ENCODE measurements at places on chromosomes 6 and 20.

GRCh38 chr6:134340179-134340975, 22.5 kb upstream of the SGK1 start:
- H3K4me1 ChIP-seq, result no peaks in the 10 kb centered on the region
- no peak for DNase-seq
- H3K4me3 ChIP-seq, result no peak overlapping the region

DNA sequence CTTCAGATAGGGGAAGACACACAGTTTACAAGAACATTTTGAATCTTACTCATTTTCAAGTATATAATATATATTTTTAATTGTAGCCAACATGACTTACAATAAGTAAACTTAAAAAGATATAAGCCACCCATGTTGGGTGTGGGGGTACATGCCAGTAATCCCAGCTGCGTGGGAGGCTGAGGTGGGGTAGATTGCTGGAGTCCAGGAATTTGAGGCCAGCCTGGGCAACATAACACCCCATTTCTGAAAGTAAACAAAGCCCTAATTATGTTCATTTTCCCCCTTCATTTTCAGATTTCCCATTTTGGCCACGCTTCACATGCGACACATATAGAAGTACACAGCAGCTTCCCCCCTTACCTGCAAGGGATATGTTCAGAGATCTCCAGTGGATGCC, 30.5 kb downstream of the SERPINB6 start:
- no peaks in the 10 kb centered on the region for H3K27me3 ChIP-seq
- no peak for DNase-seq
- no peaks in the 10 kb centered on the region for H3K36me3 ChIP-seq
- no peak overlapping the region for H3K27ac ChIP-seq
- no peaks in the 10 kb centered on the region for H3K4me1 ChIP-seq
- H3K4me3 ChIP-seq, result no peak overlapping the region

- no peaks in the 10 kb centered on the region for H3K36me3 ChIP-seq
- DNase-seq, result no peak
- no peak overlapping the region for H3K27ac ChIP-seq
These were observed 23.1 kb downstream of the ALDH5A1 start for GRCh38 chr6:24517659-24518543.

DNA sequence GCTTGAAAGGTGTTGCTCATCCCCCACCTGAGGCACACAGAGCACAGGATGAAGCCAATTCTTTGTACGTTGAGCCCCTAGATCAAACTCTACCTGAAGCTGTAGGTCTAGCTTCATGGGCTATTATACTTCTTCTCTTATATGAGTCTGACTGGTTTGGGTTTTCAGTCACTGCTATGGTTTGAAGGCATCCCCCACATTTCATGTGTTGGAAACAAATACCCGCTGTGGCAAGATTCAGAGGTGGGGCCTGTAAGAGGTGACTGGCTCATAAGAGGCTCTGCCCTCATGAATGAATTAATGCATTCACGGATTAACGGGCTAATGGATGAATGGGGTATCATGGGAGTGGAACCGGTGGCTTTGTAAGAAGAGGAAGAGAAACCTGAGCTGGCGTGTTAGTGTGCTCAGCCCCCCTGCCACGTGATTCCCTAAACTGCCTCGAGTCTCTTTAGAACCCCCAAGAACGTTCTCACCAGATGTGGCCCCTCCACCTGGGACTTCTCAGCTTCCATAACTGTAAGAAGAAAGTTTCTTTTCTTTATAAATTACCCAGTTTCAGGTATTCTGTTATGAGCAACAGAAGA, 39.2 kb downstream of the PREX1 start:
- DNase-seq, result no peak
- no peak overlapping the region for H3K4me3 ChIP-seq
- H3K27ac ChIP-seq, result peak overlapping the region; percentile 85
- H3K4me1 ChIP-seq, result peaks cover 39% of the 10 kb centered on the region

GRCh38 chr6:80234401-80234800, 127.9 kb downstream of the BCKDHB start:
- H3K27me3 ChIP-seq, result no peaks in the 10 kb centered on the region
- H3K4me3 ChIP-seq, result no peak overlapping the region
- no peaks in the 10 kb centered on the region for H3K4me1 ChIP-seq
- H3K36me3 ChIP-seq, result peaks cover 3% of the 10 kb centered on the region
- no peak overlapping the region for H3K27ac ChIP-seq

- no peaks in the 10 kb centered on the region for H3K27me3 ChIP-seq
- no peak overlapping the region for H3K4me3 ChIP-seq
- no peaks in the 10 kb centered on the region for H3K36me3 ChIP-seq
- peaks cover 27% of the 10 kb centered on the region for H3K4me1 ChIP-seq
- peak; percentile 65 for DNase-seq
- H3K27ac ChIP-seq, result peak overlapping the region; percentile 15
These were observed 27.6 kb downstream of the SYNJ2 start for GRCh38 chr6:158009114-158009891.

DNA sequence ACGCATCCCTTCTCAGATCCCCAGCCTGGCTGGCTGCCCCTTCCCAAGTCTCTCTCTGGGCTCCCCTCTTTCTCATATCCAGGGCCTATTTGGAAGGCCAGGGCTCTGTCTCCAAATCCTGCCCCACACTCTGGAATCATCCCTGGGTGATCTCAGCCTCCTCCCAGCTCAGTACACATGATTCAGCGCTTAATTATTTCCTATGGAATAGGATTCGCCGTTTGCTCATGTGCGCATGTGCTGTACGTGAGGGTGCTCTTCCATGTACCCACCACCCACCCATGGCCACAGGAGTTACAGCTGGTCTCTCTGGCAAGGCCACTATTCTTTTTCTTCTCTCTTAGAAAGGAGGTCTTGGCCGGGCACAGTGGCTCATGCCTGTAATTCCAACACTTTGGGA, 81.7 kb upstream of the FOXP4 start:
- H3K36me3 ChIP-seq, result no peaks in the 10 kb centered on the region
- H3K27me3 ChIP-seq, result 0 out of 2 replicates have a peak, but pooled peaks cover 2% of the 10 kb centered on the region
- DNase-seq, result no peak
- no peak overlapping the region for H3K4me3 ChIP-seq
- no peak overlapping the region for H3K27ac ChIP-seq

DNA sequence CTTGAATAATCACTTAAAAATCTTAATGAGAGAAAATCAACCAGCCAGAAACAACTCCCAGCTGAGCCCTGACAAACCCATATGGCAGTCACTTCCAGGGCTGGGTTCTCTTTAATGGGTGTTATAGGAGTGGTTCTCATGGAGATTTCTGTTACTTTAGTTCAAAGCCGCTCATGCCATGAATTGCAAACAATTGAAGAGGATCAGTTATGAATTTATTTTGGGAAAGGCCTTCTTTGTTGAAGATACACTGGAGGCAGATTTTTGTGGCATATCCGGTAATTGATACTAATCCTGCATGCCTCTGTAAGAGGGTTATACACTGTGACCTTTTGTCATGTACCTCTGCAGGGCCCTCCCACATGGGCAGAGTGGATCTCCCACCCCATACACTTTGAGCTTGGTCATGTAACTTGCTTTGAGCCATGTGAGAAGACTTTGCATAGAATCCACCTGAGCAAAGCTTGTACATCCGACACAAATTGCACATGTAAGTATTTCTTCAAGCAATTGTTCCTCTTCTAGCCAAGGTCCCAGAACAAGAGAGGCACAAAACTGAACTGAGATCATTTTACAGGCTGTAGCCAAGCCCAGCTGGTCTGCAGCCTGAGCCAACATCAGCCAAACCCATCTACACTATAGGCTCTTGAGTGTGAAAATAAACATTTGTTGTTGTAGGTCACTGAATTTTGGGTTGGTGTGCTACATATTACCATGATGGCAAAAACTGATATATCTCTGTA, 492.3 kb downstream of the PREX1 start:
- peaks cover 52% of the 10 kb centered on the region for H3K4me1 ChIP-seq
- H3K27ac ChIP-seq, result no peak overlapping the region
- no peak overlapping the region for H3K4me3 ChIP-seq
- peak; percentile 94 for DNase-seq
- no peaks in the 10 kb centered on the region for H3K36me3 ChIP-seq

- no peaks in the 10 kb centered on the region for H3K36me3 ChIP-seq
- H3K4me1 ChIP-seq, result no peaks in the 10 kb centered on the region
- H3K27me3 ChIP-seq, result no peaks in the 10 kb centered on the region
- DNase-seq, result no peak
- no peak overlapping the region for H3K27ac ChIP-seq
These were observed 81.6 kb downstream of the FOXA2 start for GRCh38 chr20:22502731-22503191.

DNA sequence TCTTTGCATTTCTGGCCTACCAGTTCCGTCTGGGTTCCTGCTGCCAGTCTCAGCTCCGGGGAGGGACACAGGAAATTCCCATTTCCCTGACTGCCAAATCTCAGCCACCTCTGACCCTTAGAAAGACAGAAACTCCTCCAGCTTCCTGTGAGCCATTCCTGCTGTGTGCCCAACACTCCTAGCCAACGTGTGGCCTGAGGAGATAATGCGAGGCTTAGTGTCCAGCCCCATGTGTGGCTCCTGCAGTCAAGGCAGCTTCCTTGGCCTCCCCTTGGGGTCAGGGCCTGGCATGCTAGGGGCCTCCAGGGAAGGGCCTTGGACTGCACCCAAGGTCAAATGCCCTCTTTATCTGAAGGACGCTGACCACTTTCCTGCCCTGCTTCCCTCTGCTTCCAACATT, 45.1 kb downstream of the MAFB start:
- H3K27ac ChIP-seq, result no peak overlapping the region
- H3K4me3 ChIP-seq, result no peak overlapping the region
- H3K27me3 ChIP-seq, result peaks cover 35% of the 10 kb centered on the region
- no peaks in the 10 kb centered on the region for H3K36me3 ChIP-seq

GRCh38 chr20:2244993-2245392, 50.8 kb upstream of the TGM3 start:
- no peaks in the 10 kb centered on the region for H3K27me3 ChIP-seq
- H3K27ac ChIP-seq, result no peak overlapping the region
- no peaks in the 10 kb centered on the region for H3K36me3 ChIP-seq
- DNase-seq, result no peak

DNA sequence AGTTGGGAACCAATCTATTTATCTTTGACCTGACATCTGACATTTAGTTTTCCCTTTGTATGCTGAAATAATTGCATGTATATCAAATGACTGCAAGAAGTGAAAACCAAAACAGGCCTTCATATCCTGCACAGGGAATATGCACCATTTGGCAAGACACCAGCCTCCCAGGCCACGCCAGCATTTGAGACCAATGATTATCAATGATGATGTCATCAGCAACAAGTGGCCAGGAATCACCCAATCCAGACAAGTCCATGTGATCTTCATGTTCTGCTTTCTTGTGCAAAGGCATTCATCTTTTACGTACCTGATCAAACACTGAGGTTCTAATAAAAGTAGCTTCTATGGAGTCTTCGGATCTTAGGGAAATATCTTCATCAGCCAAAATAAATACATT, 107.4 kb upstream of the TENT5A start:
- no peak overlapping the region for H3K4me3 ChIP-seq
- DNase-seq, result peak; percentile 7
- no peaks in the 10 kb centered on the region for H3K36me3 ChIP-seq
- H3K27ac ChIP-seq, result no peak overlapping the region
- peaks cover 3% of the 10 kb centered on the region for H3K27me3 ChIP-seq
- H3K4me1 ChIP-seq, result no peaks in the 10 kb centered on the region
